ENCODE measurements at places on chromosomes 12 and 14.

- DNase-seq: no peak
These were observed 10.1 kb upstream of the TWF1 start for GRCh38 chr12:43816168-43816567.

GRCh38 chr14:65392296-65392695, 20.2 kb upstream of the FUT8 start:
- no peak for DNase-seq

GRCh38 chr12:45357539-45358417, 141.9 kb downstream of the ANO6 start:
- no peak for DNase-seq

- no peak for DNase-seq
These were observed 333.5 kb upstream of the DCN start for GRCh38 chr12:91515944-91516694.

DNA sequence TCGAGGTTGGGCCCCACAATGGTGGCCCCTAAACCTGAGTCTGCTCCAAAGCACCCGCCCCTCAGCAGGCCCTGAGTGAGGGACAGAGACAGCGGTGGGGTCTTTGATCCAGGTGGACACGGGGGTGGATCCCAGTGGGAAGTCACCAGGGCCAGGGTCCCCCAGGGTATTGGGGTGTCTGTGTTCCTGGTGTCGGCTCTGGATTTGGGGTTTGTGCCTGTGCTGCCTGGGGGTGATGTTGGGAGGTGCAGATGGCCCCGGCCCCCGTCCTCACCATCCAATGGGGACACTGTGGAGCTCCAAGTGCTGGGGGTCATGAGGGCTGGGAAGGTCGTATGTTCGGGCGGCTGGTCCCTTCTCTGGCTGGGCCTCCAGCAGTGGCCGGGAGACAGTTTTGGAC, 354.2 kb downstream of the TMEM121 start:
- no peak for DNase-seq

Data from GM13976 (cell line).